ENCODE measurements at places on chromosomes 16 and 17. TPM values are rescaled to one million over a fixed set of nuclear protein-coding genes. Genes with fewer than 3 reads are reported as not detected.

PERCC1 gene
- total RNA-seq: not detected

CDH1 gene
- 424 TPM for total RNA-seq

DNA sequence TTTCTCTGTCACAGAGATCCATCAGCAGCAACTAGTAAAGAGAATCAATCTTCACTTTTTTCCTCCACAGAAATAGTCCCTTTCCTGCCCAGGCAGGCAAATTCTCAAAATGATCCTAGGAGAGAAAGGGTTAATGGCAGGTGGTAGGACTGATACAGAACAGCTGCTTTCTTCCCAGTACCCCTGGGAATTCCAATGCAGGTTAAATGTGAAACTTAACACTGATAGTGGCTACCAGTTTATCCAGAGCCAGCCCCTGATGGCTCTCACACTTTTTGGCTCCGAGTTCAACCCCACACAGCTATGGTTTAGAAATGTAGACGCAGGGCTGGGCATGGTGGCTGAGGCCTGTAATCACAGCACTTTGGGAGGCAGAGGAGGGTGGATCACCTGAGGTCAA, 22.2 kb downstream of the MARVELD3 start:
- DNase-seq: no peak

METRN gene
- 13.0 TPM for total RNA-seq

DNA sequence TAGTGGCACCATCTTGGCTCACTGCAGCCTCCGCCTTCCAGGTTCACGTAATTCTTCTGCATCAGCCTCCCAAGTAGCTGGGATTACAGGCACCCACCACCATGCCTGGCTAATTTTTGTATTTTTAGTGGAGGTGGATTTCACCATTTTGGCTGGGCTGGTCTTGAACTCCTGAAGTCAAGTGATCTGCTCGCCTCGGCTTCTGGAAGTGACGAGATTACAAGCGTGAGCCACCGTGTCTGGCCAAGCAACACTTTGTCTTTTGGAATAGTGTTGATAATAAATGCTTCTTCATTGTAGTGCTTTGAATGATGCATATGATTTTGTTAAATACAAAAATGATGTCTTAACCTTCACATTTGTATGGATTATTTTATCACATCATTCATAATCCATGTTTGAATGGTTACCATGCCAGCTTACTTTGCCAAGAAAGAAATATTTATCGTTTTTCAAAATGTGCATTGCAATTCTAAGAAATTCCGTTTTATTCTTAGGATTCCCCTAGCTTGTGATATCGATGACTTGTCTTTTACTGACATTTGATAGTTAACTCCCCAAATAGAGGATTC, 29.1 kb downstream of the USP10 start:
- no peak for DNase-seq

DNA sequence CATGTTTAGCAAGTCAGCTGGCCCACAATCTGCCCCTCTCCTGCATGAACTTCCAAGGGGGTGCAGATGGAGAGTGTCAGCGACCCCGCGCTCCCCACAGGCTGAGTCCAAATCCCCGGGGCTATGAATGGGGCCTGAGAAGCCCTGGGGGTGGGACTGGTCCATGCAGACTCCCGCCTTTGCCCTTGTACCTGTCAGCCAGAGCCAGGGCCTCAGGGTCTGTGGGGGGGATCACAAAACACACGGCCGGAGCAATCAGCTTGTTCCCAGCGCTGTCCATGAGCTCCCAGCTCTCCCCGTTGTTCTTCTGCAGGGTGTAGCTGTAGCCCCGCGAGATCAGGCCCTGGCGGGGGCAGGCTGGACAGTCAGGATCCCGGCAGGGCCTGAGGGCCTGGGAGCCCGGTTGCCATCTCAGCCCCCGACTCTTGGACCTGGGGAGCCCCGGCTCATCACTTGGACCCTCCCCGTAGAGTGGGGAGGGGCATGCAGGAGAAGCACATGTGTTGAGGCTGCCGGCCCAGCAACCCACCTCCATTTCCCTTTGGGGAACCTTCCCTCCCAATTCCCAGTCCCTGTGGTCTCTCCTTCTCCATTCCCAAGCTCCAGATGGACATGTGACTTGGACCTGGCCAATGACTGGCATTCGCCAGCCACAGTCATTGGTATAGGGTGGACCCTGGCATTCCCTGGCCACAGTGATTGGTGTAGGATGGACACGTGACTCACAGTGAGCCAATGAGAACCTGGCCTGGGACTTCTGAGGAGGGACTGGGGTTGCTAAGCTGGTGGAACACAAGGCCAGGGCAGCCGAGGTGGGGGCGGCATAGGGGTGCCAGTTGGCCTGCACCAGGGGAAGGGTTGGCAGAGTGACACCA, 42.4 kb downstream of the PPL start:
- no peak for DNase-seq

DNA sequence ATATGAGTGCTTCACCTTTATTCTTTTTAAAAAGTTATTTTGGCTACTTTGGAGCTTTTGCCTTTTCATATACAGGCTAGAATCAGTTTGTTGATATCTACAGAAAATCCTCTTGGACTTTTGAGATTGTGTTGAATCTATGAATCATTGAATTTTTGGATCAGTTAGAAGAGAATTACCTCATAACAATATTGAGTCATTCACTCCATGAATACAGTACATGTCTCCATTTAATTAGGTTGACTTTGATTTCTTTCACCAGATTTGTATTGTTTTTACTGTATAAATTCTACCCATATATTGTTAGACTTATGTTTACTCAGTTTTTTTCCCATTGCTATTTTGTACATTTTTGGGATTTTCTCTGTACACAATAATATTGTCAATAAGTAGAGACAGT, 54.4 kb downstream of the TAOK1 start:
- DNase-seq: no peak

DNA sequence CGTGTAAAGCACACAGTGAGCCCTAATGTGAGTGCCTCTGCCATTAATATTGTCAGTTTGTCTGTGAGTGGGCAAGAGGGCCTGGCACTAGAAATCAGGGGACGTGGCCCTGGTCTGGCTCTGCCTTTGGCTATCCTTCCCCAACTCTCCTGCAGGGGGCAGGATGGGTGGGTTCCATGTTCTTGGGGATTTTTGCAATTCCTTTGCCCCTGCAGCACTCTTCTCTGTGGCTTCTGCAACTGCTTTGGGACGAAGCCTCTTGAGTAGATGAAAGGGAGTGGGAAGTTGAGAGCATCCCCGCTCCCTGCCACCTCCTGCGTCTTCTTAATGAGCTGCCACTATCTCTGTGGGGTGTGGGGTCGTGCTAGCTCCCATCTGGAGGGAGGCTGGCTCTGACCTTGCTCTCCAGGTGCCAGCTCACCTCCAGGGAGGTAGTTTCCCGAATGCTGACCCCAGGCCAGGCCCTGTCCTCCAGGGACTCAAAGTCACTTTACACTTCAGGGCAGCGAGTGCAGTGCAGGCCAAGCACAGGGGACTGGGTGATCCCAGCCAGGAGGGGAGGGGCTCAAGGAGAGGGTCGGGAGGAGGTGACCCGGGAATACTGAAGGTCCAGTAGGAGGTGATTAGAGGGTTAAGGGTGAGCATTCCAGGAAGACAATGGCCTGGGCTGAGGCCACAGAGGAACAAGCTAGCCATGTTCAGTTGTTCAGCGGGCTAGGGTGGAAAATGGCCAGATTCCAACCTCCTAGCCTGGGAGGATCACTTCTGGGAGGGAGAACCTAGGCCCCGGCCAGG, 121.0 kb upstream of the NLRP1 start:
- DNase-seq: peak; percentile 30

DNA sequence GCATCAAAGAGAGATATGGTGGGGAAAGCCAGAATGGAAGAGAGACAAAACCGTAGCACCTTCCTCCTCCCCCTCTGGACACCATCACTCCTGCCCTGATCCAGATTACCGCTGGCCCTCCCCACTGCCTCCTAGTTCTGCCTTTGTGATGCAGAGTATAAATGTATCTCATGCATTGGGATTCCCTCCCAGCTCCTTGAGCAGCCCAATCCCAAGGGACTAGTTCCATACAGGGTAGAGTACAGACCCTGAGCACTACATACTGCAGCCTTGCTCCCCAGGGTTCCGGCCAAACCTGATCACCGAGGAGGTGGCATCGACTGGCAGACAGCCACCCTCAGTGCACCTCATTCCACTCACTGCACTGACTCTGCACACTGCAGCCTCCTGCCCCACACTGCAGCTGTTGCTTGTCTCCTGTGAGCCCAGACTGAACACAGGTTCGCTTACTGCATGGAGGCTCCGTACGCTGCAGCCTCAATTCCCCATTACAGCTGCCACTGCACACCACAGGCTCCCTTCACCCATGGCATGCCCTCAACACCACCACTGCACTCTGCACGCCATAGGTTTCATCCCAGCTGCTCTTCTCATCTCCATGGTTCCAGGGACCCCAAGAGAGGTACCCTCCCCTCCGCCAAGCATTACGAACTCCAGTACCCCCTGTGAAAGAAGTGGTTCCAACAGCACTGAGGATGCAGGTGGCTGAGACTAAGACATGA, 1.7 kb upstream of the THRA start:
- no peak for DNase-seq

BCO1 gene
- total RNA-seq: 15.6 TPM

- DNase-seq: no peak
These were observed 151.0 kb upstream of the CDC42EP4 start for GRCh38 chr17:73462823-73463222.

KLHL10 gene
- not detected for total RNA-seq

DNA sequence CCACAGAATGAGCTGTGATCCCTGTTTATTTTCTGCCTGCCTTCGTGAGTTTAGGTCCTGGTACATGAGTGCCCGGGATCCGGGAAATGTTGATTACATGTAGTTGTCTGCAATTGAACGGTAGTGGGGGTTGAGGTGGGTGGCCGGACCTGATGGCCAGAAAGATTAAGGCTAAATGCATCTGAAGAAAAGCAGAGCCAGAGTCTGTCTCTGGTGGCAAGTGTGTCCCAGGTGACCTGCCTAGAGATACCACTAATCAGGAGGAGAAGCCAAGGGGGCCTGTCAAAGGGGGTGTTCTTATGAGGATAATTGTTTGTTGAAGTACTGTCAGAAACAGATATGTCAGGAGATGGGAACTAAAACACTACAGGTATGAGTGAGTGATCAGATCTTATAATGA, 154.0 kb upstream of the ASIC2 start:
- DNase-seq: no peak

FKBP10 gene
- total RNA-seq: 130 TPM

NXPH3 gene
- not detected for total RNA-seq
